ENCODE measurements at places on chromosomes 1 and 21.

- no peak for DNase-seq
Observed at GRCh38 chr1:54453509-54453908, 47.3 kb upstream of the SSBP3 start.

DNA sequence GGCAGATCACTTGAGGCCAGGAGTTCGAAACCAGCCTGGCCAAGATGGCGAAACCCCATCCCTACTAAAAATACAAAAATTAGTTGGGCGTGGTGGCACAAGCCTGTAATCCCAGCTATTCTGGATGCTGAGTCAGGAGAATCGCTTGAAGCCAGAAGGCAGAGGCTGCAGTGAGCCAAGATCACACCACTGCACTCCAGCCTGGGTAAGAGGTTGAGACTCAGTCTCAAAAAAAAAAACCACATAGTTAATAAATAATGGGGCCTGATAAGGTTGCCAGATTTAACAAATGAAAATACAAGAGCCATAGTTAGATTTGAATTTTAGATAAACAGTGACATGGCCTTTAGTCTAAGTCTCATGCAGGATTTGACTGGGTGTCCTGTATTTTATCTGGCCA, 175.7 kb downstream of the ZZZ3 start:
- no peak for DNase-seq

- no peak for DNase-seq
Observed at GRCh38 chr1:208565756-208566440, 321.7 kb upstream of the PLXNA2 start.

DNA sequence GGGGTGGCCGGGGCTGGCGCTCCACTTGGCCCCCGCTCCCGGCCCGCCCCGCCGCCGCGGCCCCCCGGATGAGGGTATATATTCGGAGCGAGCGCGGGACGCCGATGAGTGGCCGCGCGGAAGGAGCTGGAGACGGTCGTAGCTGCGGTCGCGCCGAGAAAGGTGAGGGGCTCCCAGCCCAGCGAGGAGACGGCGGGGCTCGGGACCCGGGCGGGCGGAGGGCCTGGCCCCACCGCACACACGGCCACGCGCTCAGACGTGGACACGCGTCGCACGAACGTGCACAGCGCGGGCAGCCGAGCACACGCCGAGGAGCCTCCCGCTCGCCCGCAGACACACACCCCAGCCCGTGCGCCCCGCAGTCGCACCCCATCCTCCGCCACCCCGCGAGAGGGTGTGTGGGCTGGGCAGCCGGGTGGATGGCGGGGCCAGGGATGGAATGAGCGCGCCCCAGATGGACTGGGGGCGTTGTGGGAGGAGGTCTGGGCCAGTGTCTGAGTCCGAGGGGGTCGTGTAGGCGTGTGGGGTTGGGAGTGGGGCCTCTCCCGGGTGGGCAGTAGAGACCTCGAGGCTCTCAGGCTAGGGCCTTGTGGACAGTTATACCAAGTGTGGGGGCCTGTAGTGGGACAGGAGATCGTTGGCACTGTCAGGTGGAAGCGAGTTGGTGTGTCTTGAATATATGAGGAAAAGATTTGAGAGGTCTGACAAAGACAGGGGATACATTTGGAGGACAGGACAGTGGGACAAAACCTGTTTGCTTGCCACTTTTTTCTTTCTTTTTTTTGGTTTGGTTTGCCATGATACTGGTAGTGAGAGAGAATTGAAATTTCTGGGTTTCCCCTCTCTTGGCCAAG, at the start of gene UAP1:
Gene UAP1 (plus strand): TSS at position 107 of the 854 bp plus-strand sequence. CDS start 4,347 bp downstream, outside the sequence.
- DNase-seq = no peak

DNA sequence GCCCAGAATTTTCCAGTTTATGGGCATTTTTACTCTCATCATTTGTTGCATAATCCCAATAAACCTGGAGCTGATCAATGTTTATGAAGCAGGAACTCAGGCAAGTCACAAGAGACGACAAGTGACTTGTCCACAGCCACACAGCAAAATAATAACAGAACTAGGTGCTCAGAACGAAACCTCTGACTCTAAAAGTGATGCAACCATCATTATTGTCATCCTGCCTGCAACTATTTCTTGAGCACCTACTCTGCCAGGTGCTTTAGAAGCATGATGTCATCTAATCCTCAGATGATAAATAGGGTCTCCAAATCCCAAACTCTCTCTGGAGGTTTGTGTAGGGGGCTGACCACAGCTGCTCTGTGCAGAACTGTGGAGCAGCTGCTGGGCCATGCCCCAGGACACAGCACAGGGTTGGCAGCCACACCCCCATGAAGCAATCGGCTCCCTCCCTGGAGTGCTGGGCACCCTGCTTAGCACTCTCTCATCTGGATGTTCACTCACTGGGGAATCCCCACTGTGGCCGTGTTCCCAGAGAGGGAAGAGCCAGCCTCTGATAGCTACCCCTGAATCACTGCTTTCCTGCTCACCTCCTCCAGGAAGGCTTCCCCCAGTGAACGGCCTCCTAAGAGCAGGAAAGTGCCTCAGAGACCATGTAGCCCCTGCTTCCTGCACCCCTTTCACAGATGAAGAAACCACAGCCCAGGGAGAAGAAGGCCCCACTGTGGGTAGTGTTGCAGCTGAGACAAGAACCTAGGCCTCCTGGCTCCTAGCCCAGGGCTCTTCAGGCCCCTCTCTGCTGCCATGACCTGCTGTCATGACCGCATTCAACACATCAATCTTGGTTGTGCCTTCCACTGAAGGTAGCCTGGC, 2.1 kb downstream of the TTC22 start:
- no peak for DNase-seq

GRCh38 chr1:214861615-214862014, 220.9 kb upstream of the KCNK2 start:
- DNase-seq = no peak

GRCh38 chr1:177340601-177341067, 169.9 kb downstream of the BRINP2 start:
- DNase-seq = no peak

GRCh38 chr1:29271724-29272123, 35.4 kb downstream of the PTPRU start:
- no peak for DNase-seq

GRCh38 chr1:247857069-247857984, at the start of gene TRIM58:
Gene TRIM58, plus strand, starts transcription at chr1:247857187. Its CDS starts 60 bp downstream, at chr1:247857247.
- DNase-seq = no peak

DNA sequence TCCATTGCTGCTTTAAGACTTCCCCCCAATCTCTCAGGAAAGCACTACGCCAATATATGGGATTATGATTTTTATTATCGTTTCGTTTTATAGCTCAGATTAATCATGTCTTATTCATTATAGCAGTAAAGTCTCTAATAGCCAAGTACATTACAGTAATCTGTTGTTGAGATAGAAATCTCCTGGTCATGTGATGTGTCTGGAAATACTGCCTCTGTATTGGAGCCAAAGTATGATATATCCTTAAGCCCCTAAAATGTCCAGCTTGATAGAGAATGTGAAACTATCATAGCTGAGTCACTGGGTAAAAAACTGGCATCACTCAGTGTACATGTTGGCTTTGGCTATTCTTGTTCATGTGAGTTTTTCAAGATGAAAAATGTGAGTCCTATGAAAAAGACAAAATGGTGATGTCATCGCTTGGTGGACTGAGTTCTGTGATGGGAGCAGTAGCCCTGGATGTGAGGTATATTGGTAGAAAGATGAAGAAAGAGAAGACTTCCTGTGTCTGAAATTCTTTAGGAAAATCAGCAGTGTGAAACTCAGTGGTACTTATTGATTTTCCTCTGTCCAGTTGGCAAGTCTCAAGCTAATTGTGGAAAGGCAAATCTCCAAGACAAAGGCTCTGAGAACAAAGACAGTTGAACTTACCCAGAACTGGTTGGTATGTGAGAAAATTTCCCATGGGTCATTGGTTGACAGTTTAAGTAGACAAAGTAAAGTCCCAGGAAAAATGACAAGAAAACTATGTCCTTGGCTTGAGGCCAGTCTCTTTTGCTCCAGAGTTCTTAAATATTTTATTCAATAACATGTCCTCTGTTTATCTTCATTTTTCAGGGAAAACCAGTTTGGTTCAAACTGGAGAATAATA, 76.2 kb downstream of the BRINP2 start:
- DNase-seq = no peak

GRCh38 chr1:67764633-67765032, 68.6 kb downstream of the GNG12 start:
- no peak for DNase-seq

DNA sequence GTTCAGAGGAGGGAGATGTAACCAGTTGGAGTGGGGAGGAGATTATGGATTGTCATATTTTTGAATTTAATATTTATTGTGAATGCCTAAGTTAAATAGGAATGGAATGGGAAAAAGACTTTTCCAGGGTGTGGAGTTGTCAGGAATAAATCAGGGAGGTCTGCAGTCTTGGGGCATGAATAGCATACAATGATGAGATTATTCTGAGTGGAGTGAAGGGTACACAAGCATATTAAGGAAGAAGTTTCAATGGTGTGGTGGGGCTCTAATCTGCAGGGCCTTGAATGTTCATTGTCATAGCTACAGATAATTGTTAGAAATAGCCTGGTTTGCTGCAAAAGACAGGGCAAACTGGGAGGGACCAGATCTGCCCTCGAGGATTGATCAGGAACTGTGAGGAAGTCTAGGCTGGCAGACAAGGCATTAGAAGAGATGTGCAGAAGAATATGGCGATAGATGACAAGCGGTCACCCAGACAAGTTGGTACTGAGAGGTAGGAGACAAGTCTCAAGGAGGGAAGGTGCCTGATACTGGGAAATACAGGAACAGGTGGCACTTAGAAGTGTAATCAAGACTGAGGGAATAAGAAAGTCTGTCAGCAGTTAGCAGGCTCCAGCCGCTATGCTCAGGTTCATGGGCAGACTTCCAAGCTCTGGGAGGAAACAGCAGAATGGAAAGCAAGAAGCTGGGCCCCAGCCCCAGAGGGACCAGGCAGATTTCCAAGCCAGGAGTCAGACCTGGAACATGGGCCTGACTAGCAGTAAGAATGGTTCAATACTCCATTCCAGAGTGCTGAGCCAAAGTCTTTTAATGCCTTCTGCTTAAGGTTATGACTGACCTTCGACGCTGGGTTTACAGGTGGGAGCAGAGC, 20.9 kb upstream of the RGL1 start:
- DNase-seq = peak; percentile 21

DNA sequence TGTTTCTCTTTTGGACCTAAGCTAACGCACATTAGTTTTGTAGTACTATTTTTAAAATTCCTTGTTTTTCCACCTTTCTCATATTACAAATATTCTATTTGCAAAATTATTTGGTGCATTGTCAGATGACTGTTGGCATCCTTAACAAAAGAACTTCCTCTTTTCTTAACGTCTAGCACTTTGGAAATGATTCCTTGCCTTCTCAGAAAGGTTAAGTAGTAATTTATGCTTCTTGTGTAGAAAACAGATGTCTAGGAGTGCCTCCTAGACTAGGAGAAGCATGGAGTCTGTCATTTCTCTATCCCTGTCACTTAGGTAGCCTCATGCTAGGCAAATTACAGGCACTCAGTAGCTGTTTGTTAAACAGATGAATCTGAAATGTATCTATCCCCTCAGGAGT, 64.4 kb downstream of the HSPA13 start:
- no peak for DNase-seq

All from thymus (tissue), 14 donors.